ENCODE measurements at places on chromosomes 7 and 10.

GRCh38 chr10:122486406-122487080, 25.2 kb downstream of the HTRA1 start:
- DNase-seq, result no peak

- DNase-seq, result no peak
Observed at GRCh38 chr7:43645699-43646226, 62.9 kb downstream of the STK17A start.

GRCh38 chr7:70525991-70526390, 606.0 kb upstream of the GALNT17 start:
- DNase-seq, result no peak

GRCh38 chr7:85602196-85602595, 415.3 kb upstream of the SEMA3D start:
- DNase-seq, result no peak

GRCh38 chr10:88291289-88292184, 291.6 kb downstream of the RNLS start:
- DNase-seq, result no peak

GRCh38 chr10:63661347-63661746, 140.1 kb downstream of the REEP3 start:
- no peak for DNase-seq

DNA sequence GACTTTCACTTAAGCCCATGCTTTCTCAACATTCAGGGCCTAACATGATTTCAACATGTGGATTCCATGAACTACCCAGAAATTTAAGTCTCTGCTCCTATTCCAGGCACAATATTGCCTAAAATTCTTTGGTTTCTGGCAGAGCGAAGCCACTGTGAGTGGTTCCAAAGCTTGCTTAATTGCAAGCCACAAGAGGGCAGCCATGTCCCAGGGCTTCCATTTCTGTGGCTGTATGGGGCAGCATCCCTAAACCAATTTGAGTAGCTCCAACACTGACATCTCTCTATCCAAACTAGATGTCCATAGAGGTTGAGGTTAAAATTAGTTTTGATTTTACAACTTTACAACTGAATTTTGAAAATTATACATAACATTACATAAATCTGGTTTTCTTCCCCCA, 56.3 kb upstream of the MDFIC start:
- DNase-seq, result no peak

GRCh38 chr10:12350167-12350872, 973 bp downstream of the CAMK1D start:
- no peak for DNase-seq

GRCh38 chr7:9983048-9983447, 990.6 kb upstream of the PHF14 start:
- DNase-seq, result no peak

DNA sequence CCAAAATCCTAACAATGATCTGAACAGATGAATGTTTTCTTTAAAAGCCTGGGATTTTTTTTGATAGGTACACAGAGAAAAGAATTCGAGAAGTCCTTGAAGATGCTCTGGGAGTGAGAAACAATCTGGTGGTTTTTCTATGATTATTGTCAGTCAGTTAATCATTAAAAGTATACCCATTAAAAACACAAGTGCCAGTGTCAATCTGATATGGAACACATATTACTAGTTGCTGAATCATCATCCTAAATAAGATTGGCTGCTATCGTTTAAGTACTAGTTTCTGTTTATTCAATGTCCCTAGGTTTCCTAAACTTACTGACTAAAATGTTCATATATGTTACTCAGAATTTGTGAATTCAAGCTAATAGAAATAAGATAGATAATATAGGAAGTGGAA, 16.1 kb downstream of the COL28A1 start:
- no peak for DNase-seq

DNA sequence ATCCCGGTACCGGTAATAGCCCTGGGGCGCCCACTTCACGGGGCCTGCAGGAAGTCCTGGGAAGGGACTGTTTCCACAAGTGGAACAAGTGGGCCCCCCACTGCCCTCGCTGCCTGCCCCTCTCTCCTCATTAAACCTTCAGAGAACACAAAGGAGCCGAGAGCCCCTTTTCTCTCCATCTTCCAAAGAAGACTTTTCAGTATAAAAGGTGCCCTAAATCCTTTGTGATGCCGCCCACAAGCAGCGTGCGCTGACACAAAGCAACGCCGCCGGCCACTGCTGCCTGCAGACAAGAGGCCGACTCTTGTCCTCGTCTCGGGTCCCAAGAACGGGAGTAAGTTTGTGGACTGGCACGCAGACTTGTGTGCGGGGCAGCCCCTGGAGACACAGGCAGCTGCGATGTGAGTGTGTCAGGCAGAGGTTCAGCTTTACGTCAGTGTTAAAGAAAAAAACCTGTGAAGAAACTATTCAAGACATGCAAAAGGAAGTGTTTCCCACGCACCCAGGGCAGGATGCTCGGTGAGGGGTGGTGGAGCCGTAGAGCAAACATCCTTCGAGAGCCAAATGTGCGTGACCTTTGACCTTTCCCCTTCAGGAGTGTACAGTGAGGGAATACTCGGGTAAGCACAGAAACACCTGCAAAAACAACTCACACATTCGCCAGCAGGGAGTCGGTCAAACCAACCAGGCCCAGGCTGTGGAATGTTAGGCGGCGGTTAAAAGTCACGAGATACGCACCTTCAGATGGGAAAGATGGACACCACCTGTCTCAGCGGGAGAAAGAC, 118.2 kb downstream of the VIPR2 start:
- no peak for DNase-seq

GRCh38 chr10:49567810-49568209, 28.9 kb upstream of the ERCC6 start:
- DNase-seq, result no peak

DNA sequence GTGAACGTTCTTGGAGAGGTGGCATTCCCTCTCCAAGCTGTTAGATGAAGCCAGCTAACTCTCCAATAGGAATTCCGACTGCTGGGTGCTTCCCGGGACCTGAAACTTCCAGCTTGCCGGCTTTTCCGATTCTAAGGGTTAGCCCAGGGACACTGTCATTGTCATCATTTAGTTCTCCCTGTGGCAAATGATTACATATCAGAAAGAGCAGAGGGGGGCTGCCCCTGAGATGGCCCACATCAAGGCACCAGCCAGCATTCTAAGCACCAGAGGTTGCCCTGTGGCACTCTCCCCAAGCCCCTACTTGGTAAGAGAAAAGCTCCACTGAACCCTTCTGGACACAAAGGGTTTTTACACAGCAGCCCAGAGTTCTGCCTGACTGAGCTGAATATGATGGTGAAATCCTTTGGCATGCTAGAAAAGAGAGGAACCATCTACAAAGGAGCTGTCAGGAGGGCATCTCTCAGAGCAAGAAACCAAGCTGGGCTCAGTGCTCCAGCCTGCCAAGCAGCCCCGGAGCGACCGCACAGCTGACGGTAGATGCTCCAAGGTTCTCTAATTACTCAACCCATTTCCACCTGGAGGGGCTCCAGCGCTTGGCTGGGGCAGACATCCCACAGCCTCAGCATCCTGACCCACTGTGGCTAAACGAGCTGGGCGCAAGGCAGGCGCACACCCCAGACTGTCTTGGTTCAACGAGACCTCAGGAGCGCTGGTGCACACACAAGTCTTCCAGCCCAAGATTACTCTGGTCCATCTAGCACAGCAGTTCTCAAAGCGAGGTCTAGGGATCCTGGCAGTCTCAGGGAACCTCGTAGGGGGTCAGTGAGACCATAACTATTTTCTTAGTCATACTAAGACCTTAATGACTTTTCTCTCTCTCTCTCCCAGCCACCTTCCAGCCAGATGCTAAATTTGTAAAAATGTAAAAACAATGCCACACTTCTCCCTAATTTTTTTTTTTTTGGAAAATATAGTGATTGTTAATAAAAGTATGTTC, 160.5 kb downstream of the GFRA1 start:
- no peak for DNase-seq

- DNase-seq, result no peak
Observed at GRCh38 chr7:21131897-21132296, 296.0 kb upstream of the SP4 start.

- DNase-seq, result no peak
Observed at GRCh38 chr10:16570731-16571130, 49.1 kb upstream of the C1QL3 start.

GRCh38 chr7:30896783-30897637, 14.6 kb upstream of the AQP1 start:
- DNase-seq, result no peak

- DNase-seq, result no peak
Observed at GRCh38 chr10:100306861-100307260, 20.4 kb upstream of the BLOC1S2 start.

GRCh38 chr7:158278745-158279320, 308.8 kb downstream of the PTPRN2 start:
- DNase-seq, result no peak

GRCh38 chr7:114879554-114879953, 42.3 kb upstream of the MDFIC start:
- DNase-seq, result no peak

DNA sequence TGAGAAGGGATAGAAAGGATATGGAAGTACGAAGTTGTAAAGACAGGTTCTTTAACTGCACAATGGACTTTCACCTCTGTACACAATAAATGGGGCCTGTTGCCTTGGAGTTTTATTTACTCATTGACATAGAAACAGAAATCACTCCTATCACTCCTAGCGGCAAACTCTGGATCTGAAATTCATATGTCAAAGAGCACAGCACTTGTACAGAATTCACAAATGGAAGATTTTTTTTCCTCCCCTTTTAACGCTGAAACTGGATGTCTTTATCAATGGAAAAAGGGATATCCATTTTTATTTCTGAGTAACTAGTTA, 18.2 kb downstream of the NT5C3A start:
- DNase-seq, result no peak

DNA sequence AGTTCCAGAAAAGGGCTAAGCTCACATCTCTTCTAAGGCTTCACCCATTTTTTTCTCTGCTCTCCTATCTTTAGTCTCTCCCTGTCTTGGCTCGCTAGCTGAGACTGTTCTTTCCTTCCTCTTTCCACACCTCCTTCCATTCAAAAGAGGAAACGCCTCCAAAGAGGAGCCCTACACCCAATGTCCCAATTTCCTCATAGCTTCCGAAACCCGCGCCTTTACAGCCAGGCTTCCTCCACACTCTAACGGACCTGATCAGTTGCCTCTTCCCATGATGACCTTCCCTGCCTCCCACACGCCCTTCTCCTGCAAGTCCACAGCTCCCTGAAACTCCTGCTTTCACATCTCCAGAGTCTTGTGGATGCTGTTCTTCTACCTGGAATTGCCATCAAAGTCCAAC, 71.7 kb downstream of the COBL start:
- DNase-seq, result no peak

- DNase-seq, result no peak
Observed at GRCh38 chr7:76356823-76357222, 2.0 kb downstream of the YWHAG start.

GRCh38 chr7:46741938-46742540, 821.0 kb upstream of the IGFBP3 start:
- DNase-seq, result no peak

DNA sequence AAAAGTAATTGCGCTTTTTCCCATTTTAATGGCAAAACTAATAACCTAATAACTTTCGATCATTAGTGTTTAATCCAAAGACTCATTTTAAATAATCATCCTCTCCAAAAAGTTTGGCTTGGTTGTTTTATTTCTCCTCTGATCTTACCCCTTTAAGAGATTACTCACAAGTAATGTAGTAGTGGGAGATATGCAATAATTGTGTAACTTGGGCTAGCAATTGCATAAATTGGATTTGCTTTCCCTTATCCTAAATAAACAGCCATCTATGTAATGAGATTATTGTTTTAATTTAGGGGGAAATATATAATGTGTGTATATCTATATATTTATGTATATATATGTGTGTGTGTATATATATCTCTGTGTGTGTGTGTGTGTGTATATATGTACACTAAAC, 82.5 kb downstream of the RNLS start:
- no peak for DNase-seq

DNA sequence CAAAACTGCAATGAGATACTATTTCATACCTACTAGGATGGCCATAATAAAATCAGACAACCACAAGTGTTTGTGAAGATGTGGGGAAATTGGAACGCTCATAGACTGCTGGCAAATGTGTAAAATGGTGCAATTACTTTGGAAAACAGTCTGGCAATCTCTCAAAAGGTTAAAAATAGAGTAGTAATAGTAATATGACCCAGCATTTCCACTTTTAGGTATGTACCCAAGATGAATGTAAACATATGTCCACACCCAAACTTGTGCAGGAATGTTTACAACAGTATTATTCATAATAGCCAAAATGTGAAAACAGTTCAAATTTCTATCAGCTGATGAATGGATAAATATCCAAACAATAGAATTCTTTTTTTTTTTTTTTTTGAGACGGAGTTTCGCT, 731.6 kb upstream of the ANKRD30A start:
- no peak for DNase-seq
